ENCODE measurements at places on chromosomes 13 and 19.

- peak; percentile 56 for DNase-seq
These were observed 4.9 kb downstream of the MEIS3 start for GRCh38 chr19:47414469-47414868.

- DNase-seq = no peak
These were observed 653.1 kb downstream of the LIG4 start for GRCh38 chr13:107562203-107562602.

GRCh38 chr19:40398417-40399131, 8.6 kb upstream of the HIPK4 start:
- DNase-seq = no peak

DNA sequence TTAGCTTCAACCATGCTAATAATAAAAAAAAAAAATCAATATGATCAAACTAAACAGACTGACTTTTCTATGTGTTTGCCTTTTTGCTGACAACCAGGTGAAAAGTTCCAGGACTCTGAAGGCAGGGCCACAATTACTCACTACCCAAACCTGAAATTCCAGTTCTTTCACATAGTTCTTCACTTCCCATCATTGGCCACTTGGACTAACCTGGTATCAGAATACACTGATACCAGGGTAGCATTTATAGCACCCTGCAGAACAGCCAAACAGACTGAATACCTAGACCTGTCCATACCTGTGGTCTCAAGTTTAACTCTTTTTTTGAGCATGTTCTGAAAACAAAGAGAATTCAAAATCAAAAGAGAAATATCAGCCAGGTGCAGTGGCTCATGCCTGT, 25.1 kb downstream of the ELF1 start:
- DNase-seq = no peak

GRCh38 chr13:96967248-96967745, 27.0 kb downstream of the OXGR1 start:
- peak; percentile 39 for DNase-seq

All from KBM-7 (cell line).